ENCODE measurements at places on chromosomes 1 and 21. TPM values are rescaled to one million over a fixed set of nuclear protein-coding genes. Genes with fewer than 3 reads are reported as not detected.

The FAM110D gene
- total RNA-seq = 5.2 TPM

- DNase-seq = no peak
Observed at GRCh38 chr1:171902527-171902926, 61.2 kb downstream of the DNM3 start.

DNA sequence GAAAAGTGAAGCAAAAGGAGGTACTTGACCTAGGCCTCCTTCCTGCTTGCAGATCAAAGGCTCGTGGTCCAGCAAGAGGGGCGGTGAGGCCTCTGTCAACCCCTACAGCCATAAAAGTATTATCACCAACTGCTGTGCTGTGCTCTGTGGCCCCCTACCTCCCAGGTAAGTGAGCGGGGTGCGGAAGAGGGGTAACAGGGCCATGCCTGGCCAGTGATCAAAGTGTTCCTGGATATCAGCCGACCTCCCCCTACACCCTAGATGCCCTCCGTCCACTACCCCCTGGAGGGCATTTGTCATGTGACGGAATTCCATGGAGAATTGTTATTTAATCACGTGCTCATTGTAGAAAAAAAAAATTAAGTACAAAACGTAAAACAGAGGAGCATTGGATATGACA, 10.2 kb upstream of the SFN start:
- no peak for DNase-seq

DNA sequence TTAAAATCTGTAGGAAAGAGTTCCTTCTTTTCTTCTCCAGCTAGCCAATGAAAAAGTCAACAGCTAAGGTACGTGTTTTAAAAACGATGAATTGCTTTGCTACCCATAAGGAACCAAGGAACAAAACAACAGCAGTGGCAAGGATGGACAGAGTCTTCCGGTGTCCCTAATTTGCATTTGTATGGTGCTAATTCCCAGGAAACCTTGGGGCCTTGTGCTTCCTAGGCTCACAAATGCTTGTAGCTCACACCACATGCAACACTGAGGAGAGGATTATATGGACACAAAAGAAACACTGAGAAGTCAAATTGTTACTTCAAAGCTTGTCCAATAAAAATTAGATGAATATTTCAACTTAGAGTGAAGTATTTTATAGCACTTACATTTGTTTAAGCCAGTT, 1.8 kb upstream of the PGBD5 start:
- no peak for DNase-seq

DNA sequence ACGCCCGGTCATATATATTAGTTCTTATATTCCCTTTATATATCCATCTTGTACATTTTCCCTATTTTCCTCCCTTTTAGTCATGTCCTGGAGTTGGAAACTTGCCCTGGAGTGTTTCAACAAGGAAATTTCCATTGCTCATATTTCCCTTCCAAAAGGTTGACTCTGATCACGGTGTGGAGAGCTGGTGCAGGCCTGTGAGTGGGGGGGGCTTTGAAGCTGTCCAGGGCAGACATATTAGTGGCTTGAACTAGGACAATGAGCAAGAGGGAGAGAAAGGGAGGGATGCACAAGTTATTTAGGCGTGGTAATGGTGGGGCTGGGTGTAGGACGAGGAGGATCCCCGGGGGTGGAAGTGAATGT, 30.4 kb upstream of the TMEM61 start:
- DNase-seq = no peak

- no peak for DNase-seq
Observed at GRCh38 chr1:71676979-71677925, 596.4 kb upstream of the ZRANB2 start.

DNA sequence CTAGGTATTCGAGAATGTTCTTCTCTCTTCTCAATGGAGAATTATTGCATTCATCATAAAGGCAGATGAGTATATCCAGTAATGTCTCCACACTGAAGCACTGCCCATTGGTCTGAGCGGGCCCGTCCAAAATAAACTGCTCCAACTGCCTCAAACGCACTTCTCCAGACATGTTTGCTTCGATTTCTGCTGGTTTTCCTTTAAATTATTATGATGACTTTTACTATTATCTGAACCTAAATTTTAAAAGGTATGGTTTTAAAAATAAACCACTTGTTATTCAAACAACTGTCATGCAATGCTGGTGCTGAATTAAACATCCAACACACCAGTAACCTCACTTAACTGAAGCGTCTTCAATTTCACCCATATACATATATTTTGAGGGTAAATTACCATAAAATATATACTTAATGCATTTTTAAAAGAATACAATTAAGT, 1.3 kb downstream of the CDC42BPA start:
- DNase-seq = no peak

- no peak for DNase-seq
Observed at GRCh38 chr1:229272164-229273158, 1.6 kb downstream of the RAB4A start.

DNA sequence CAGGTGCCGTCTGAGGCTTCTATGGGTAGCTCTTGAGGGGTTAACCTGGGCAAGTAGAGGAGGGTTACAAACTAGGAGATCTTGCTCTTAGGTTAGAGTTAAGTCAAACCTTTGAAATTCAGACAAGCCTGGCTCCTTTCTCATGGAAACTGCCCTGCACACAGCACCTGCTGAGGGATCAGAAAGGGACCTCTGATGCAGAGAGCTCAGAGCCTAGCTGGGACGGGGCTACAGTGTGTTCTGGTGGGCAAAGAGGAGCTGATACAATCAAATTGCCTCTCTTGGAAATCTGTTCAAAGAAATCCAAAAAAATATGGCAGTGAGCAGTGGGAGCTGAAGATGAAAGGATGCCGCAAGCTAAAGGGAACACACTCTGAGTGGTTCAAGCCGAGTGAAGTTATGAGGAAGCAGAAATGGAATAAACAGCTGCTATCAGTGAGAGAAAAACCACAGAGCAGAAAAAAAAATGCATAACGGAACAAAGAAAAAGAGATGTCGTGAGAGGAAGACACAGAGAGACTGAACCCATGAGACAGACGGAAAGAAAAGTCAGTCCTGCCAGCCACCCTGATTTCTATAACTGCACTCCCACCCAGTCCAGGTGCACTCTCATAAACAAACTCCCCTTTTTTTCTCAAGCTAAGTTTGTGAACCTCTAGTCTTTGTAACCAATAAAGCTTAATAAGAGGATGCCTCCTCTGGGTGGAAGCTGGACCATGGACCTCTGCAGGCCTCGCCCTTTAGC, 26.6 kb downstream of the PAFAH2 start:
- DNase-seq = no peak

All from upper lobe of left lung (tissue), 6 donors.